Right cardiac atrium (tissue), 5 donors: ENCODE measurements at places on chromosomes 16 and 17. TPM values are rescaled to one million over a fixed set of nuclear protein-coding genes. Genes with fewer than 3 reads are reported as not detected.

The TNFRSF13B gene
- not detected for polyA plus RNA-seq

The TMEM256 gene
- 210 TPM for polyA plus RNA-seq

The COG4 gene
- 29.2 TPM for polyA plus RNA-seq

The RANGRF gene
- 45.5 TPM for polyA plus RNA-seq

The SLC35B1 gene
- polyA plus RNA-seq, result 56.1 TPM
